ENCODE measurements at places on chromosomes 6 and 20. TPM values are rescaled to one million over a fixed set of nuclear protein-coding genes. Genes with fewer than 3 reads are reported as not detected.

MUCL3 gene
- 0.05 TPM for total RNA-seq

GRCh38 chr6:63734923-63735322 lies 99.3 kb downstream of the PHF3 start:
- no peak for DNase-seq
- H3K27ac ChIP-seq, result no peak overlapping the region
- H3K36me3 ChIP-seq, result no peaks in the 10 kb centered on the region
- no peaks in the 10 kb centered on the region for H3K4me1 ChIP-seq
- H3K4me3 ChIP-seq, result no peak overlapping the region
- H3K27me3 ChIP-seq, result no peaks in the 10 kb centered on the region

DNA sequence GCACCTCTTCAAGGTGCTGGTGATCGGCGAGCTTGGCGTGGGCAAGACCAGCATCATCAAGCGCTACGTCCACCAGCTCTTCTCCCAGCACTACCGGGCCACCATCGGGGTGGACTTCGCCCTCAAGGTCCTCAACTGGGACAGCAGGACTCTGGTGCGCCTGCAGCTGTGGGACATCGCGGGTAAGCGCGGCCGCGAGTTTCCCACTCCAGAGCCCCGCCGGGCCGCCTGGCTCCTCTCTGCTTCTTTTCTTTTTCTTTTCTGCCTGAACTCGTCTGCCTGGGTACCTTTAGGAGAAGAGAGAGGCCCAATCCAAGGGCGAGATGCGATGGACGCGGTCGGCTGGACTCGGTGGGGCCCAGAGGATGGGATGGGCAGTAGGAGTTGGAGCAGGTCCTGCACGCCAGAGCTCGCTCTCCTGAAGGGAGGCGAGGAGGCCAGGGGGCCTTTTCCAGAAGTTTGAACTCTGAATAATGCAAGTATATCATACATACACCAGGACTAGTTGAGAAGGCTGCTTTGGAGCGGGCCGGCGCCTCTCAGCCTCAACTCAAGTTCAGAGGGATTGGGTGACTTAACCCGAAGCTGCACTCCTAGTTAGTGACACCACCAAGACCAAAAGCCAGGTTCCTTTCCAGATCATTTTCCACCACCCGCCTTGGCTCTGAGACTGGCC lies 445 bp downstream of the RAB32 start:
- H3K36me3 ChIP-seq, result no peaks in the 10 kb centered on the region
- peaks cover 20% of the 10 kb centered on the region for H3K4me1 ChIP-seq
- H3K4me3 ChIP-seq, result peak overlapping the region; percentile 73
- no peak for DNase-seq

DNA sequence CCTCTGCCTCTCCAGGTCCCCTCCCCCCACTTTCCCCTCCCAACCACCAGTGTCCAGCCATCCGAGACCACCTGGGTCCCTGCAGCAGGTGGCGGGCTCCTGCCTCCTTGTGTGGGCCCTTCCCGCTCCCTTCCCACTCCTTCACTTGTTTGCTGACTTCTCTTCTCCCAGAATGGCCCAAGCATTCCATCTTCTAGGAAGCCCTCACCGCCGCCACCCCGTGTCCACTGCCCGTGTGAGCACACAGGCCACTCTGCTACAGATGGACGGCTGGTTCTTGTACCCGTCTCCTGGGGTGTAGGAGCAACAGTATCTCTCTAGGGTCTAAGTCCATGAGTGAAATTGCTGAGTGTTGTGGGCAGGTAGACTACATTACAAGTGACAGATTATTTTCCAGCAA lies 15.0 kb downstream of the BPHL start:
- no peaks in the 10 kb centered on the region for H3K36me3 ChIP-seq
- no peak overlapping the region for H3K4me3 ChIP-seq
- H3K27ac ChIP-seq, result no peak overlapping the region
- DNase-seq, result no peak
- no peaks in the 10 kb centered on the region for H3K27me3 ChIP-seq
- no peaks in the 10 kb centered on the region for H3K4me1 ChIP-seq

CLPSL2 gene
- total RNA-seq, result not detected

All from thymus (tissue), 14 donors.